ENCODE measurements at places on chromosomes 7 and 10.

- no peak for DNase-seq
Observed at GRCh38 chr10:30931094-30931493, 100.6 kb downstream of the ZNF438 start.

GRCh38 chr7:143305423-143306070 is 10.4 kb upstream of the CLCN1 start:
- no peak for DNase-seq

DNA sequence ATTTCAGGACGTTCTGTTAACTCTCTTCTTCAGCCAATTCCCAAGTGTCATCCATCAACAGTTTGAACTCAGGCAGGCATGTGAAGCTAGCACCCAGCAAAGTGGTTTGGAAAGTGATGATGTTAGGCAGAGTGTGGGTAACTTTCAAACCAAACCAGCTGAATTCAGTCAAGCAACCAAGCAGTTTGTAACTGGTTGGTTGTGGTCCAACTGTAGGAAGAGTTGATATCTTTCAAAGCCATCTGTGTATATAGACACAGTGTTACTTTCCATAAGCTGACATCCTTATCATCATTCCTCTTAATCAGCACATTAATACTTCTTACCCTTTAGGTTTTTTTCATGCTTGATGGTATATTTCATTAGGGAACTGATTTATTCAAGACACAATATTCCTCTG is 72.2 kb upstream of the NUPR2 start:
- DNase-seq: no peak

GRCh38 chr10:114207349-114207748 is 28.2 kb downstream of the TDRD1 start:
- DNase-seq: no peak

GRCh38 chr10:66837335-66837734 is 88.5 kb upstream of the LRRTM3 start:
- no peak for DNase-seq

DNA sequence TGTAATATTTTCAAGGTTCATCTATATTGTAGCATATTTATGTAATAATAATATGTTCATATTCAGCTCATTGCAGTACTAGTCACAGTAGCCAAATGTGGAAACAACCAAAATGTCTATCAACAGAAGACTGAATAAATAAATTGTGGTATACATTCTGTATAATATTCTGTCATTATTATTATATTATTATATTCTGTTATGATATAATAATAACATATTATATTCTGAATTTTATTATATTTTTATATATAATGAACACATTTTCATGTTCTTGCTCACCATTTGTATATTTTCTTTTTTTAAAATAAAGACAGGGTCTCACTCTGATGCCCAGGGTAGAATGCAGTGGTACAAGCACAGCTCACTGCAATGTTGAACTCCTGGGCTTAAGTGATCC is 91.2 kb upstream of the STARD3NL start:
- DNase-seq: no peak

- DNase-seq: no peak
Observed at GRCh38 chr10:60172363-60172990, 217.2 kb downstream of the ANK3 start.

GRCh38 chr7:128841921-128842673 is 11.9 kb downstream of the FLNC start:
- peak; percentile 86 for DNase-seq

DNA sequence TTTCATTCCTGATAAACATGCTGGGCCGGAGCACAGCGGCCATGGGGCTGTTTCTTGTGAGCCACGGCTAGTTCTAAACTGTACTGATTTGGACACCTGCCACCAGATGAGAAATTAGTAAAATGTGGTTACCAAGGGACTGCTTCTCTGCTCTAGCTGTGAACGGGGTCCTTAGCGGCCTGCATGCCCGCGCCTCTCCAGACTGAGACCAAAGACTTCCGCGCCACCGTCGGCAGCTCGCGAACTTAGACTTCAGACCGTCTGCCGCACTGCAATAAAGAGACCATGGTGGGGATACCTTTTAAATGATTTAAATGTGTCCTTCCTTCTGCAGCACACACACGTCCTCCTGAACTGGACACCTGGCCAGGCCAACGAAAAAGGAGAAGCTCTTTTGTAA is 116.4 kb downstream of the BMS1 start:
- DNase-seq: no peak

DNA sequence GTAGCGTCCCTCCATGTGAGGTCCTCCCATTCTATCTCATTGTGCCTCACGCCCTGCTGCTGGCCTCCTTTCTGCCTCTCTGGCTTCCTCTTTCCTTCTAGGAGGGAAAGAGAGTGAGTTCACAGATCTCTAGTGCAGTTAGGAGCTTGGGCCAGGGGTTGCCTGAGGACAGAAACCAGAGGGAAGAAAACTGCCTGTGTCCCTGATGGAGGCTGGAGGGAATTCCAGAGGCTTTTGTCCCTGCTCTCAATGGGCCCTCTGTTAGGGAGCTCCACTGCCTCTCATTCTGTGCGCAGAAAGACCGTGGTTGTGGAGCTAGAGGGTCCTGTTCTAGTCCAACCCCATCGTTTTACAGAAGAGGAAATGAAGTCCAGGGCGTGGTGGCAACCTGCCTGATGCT is 4.6 kb downstream of the MARVELD1 start:
- DNase-seq: no peak

- no peak for DNase-seq
Observed at GRCh38 chr10:31149835-31150512, 118.3 kb upstream of the ZNF438 start.

DNA sequence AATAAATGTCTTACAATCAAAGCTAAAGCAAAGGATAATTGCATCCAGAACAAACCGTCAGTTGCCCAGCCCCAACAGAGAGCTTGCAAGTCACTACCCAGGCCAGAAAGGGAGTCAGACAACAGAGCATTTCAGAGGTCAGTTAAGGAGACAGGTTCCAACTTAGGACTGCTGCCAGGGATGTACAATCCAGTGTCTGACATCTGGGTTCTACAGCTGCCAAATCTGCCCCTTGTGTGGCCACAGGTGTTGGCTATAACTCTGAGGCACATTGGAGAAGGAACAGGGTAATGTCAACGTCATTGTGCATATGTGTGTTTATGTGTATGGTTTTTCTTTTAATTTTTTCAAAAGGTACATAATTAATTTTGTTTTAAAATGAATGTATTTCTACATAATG is 85.2 kb upstream of the GLCCI1 start:
- no peak for DNase-seq

DNA sequence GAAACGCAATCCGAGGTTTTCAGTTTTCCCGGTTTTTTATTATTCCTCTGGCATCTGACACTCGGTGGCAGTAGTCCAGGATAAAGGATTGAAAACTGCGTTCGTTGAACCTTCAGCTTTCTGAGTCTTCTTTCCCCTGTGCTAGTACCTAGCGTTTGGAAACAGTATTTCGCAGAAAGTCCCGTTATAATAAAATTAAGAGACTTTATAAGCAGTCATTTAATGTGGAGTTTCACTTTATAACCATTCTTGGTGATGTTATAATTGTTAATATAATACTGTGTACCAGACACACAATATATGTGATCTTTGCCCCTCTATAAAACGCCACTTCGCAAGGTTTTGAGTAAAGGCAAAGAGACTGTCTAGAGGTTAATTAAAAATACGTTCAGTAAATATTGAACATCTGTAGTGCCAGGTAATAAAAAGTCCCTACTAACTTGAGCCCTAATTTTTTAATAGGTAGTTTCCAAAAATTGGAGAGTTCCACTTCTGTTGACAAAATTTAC is 874 bp downstream of the CISD1 start:
- no peak for DNase-seq

- no peak for DNase-seq
Observed at GRCh38 chr7:983004-983615, at the start of gene CYP2W1. CYP2W1 (plus strand) TSS chr7:983181; CDS start chr7:983212, 31 bp downstream.

GRCh38 chr7:115816318-115816974 is 214.1 kb downstream of the TFEC start:
- DNase-seq: no peak

- no peak for DNase-seq
Observed at GRCh38 chr10:82572744-82573143, 697.8 kb downstream of the NRG3 start.

GRCh38 chr7:111210043-111210442 is 119.1 kb downstream of the LRRN3 start:
- DNase-seq: no peak

DNA sequence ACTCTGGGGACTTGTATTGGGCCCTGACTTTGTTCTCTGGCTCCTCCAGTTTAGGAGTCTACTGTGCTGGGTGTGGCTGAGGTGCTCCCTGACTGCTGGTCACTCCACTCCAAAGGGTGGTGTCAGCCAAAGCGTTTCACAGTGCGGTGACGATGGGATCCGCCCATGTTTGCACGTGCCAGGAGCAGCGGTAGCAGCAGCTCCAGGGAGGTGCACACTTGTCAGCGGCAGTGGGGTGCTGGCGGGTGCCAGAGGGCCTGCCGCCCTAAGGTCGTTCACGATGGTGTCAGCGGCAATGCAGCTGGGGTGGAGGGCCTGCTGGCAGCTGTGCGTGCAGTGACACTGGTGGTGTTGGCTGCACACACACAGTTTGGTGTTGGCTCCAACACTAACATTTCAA is 268.5 kb upstream of the AKR1E2 start:
- no peak for DNase-seq

DNA sequence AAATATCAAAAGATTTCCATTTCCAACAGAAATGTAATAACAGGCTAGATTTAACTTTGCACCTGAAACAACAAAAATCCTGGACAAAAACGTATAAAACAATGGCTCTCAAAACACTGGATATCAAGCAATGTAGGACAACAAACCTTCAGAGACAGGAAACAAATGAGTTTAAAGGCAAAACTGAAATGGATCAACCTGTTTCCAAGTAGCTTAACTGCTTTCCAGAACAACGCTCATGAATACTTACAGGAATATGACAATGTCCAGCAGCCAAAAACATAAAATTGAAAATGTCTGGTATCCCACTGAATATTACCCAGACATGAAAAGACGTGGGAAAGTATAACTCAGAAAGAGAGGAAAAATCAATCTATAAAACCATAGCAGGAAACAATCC is 62.8 kb downstream of the CUBN start:
- DNase-seq: no peak

- DNase-seq: no peak
Observed at GRCh38 chr10:69220507-69220906, 375 bp downstream of the HKDC1 start.

- DNase-seq: peak; percentile 48
Observed at GRCh38 chr7:38311329-38311937, 38.0 kb upstream of the TARP start.

DNA sequence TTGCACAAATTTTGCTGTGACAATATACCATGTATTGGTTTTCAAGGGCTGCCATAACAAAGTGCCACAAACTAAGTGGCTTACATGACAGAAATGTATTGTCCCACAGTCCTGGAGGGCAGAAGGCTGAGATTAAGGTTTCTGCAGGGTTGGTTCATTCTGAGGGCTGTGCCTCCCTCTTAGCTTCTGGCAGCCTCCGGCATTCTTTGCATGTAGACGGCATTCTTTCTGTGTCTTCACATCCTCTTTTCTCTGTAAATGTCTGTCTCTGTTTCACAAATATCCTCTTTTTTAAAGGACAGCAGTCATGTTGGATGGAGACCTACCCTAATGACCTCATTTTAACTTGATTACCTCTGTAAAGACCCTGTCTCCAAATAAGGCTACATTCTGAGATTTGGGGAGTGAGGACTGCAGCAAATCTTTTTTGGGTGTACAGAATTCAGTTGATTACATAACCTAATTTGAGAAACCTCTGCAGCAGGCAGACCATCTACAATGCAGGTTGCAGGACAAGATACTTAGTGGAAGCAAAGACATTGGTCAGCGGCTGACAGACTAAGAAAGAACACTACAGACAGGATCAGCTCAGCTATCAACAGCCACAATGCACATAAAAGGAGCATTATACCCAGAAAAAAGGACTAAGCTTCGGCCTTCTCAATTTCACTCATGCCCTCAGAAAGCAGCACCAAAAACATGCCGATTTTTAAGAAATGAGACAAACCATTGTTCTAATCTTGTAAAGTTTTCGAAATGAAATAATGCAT is 84.6 kb upstream of the FAM3C start:
- no peak for DNase-seq

DNA sequence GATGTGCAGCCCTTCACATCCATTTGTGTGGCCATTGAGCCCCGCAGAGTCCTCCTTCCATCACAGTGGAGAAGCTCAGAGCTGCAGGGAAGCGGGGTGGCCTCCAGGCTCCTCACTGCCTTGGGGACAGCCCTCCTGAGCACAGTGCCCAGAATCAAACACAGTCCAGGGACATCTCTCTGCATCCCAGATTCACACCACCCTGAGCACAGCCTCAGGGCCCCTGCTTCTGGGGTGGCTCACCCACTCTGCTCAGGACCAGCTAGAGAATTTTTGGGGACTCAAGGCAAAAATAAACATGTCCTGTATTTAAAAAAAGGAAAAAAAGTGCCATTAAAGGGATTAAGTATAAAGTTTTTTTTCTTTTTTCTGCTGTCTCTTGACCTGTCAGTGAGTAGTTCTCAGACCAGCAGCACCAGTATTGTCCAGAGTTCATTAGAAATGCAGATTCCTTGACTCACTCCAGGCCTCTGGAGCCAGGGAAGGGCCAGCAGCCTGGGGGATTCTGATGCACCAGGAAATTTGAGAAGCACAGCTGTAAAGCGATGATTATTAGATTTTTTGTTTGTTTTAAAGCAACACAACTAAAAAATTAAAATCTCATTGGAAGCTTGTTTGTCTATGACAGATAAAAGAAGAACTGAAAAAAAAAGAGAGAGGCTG is 61.6 kb downstream of the ARHGAP22 start:
- DNase-seq: no peak

- no peak for DNase-seq
Observed at GRCh38 chr7:106840342-106840741, 24.7 kb upstream of the PIK3CG start.

DNA sequence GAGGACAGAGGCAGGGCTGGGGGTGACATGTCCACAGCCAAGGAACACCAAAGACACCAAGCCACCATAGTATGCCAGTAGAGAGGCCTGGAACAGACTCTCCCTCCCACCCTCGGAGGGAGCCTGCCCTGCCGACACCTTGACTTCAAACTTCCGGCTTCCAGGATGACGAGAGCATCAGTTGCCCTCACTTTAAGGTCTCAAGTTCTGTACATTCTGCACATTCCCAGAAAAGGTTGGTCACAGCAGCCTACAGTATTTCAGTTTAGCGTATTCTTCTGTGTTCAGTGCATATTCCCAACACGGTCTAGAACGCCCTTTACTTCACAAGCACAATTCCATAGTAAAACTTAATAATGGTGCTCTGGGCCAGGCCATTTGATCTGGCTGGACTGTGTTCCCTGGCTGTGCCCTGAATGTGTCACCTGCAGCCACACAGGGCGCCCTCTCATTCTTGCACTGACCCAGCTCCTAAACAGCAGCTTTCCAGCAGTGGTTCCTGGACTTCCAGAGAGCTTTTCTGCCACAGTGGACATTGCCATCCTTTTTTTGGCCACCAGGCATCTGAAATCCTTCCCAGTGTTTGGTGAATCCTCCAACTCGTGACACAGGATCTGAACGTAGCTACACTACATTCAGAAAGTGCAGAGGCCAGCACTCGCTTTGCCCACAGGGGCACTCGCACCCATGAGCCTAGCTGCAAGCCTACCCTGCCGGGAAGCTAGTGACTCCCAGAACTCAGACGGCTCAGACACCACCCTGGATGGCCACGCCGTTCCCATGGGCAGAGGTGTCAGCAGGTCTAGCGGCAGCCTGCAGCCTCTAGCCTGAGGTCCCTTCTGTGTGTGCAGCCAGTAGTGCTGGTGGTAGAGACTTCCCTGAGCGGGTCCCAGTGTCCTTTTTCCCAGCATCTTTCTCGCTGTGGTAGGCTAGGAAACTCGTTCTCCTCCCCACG is 36.4 kb upstream of the INSIG1 start:
- no peak for DNase-seq

Measured in GM12892 (cell line).